Activated CD4-positive, alpha-beta T cell treated with anti-CD3 and anti-CD28 coated beads, Interleukin-2, amount 50 U/mL, for 1 hour (primary cell): ENCODE measurements at places on chromosomes 5 and 9.

DNA sequence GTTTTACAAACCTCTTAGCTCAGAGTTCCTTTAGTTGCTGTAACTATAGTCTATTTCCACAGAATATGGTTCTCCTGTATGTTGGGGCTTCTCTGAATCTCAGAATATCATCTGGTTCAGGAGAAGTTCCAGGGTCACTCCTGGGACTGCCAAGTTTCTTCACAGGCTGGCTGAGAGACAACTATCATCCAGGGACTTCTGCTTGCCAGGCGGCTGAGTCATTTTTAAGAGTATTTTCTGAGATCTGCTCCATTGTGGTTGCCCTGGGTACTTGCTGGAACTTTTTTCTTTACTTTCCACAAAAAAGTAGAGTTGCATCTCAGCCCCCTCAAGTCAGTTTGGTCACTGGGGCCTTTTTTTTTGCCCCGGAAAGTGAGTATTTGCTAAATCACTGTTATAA is 566.5 kb downstream of the LRRC70 start:
- no peak for DNase-seq

GRCh38 chr5:148482697-148483462 is 99.1 kb downstream of the FBXO38 start:
- peak; percentile 54 for DNase-seq

GRCh38 chr9:126738553-126738952 is 66.3 kb upstream of the ZBTB43 start:
- DNase-seq, result no peak

DNA sequence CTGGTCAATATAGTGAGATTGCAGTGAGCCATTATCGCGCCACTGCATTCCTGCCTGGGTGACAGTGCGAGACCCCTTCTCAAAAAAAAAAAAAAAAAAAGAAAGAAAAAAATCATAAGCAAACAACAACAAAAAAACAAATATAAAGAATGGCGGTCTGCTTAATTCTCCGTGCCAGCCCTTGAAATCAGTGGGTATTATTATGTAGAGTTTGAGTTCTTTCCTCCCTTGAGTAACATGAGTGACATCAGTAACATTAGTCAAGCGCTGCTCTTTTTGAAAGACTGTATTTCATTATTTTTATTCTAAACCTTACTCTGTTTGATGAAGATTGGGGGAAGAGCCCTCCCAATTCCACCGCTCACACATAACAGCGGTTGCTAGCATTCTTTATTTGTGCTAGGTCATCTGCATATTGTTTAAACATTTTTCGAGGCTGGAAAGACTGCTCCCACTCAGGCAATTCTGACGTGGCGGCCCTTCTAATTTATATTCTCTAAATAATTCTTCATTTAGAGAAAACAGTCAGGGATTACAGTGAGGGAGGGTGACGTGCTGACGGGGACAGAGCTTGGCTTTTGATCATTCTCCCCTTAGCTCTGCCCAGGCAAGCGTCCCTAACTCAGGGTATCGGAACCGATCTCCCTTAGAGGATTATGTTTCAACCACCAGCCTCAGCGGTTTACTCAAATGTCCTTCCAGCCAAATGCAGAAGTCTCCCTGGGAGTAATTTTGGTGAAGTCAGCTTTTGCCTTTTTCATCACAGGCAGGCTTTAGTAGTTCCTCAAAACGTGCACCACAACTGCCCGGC is 860 bp upstream of the MARCHF6 start:
- DNase-seq, result no peak

DNA sequence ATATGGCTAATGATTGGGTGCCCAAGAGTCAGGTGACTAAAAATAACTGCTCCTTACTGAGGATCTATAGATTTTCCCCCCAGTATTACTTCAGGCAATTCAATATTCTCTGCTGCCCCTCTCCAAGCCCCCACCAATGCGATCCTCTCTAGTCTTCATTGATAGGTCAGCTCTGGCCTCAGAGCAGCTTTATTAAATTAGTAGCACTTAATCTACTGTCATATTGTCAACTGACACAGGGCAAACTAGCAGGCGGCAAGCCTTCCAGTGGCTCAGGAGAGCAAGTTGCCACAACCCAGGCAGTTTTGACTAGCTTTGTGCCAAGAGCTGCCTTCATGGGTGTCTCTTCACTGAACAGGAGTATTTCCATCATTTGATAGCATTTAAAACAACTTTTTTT is 462.9 kb downstream of the BNC2 start:
- DNase-seq, result no peak

DNA sequence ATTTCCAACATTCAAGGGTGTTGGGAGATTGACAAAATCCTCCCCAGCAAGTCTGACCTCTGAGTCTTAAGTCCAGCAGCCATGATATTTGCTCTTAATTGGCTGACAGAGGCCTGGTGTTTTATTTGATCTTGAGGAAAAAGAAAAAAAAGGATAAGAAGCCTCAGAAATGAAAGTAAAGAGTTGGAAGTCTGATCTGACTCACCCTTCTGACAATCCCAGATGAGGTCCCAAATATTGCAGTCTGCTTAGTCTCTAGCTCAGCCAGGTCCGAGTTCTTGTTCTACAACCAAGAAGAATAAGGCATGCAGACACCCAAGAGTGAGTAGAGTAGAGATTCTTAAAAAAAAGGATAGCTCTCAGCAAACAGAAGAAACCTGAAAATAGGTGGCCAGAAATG is 632.5 kb upstream of the ST8SIA4 start:
- no peak for DNase-seq

DNA sequence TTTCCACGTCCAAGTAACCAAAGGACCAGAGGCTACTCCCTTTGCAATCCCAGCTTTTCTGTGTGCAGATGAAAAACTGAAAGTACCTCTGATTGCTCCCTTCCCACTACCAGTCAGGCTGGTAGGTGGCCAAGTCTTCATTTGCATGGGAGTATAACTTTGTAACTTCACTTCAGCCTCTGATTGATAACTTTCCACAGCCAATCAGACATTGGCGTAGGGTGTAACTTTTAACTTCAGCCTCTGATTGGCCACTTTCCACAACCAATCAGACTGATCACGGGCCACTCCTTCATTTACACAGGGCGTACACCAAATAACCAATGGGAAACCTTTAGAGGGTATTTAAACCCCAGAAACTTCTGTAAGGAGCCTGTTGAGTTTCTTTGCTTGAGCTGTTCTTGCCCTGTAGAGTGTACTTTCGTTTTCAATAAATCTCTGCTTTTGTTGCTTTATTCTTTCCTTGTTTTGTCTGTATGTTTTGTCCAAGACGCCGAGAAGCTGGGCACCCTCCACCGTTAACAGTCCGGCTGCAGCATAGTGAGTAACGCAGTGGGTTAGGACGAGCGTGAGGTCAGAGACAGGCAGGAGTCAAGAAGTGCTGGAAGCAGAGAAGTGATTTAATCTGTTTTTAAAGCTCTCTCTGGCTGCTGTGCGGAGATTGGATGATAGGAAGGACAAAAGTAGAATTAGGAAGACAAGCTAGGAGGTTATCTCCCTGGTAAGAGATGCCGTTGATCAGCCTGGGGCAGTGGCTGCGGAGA is 3.5 kb upstream of the EXOSC2 start:
- no peak for DNase-seq

DNA sequence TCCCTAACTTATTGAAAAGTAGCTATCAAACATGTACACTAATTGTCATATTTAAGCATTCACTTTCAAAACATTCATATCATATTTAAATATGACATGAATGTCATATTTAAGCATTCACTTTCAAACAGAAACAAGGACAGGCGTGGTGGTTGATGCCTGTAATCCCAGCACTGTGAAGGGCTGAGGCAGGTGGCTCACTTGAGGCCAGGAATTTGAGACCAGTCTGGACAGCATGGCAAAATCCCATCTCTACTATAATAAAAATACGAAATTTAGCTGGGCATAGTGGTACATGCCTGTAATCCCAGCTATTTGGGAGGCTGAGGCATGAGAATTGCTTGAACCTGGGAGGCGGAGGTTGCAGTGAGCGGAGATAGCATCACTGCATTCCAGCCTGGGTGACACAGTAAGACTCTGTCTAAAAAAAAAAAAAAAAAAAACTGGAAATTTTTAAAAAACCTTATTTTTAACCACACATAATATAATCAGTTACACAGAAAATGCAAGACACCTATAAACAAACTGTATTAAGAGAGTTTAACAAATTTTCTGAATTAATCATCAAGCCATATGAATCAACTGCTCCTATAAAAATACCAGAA is 88.1 kb downstream of the LPAR1 start:
- no peak for DNase-seq

- DNase-seq, result no peak
Measured at GRCh38 chr5:154196281-154196680, 5.7 kb downstream of the GALNT10 start.

GRCh38 chr5:68872088-68872839 is 221.6 kb upstream of the SLC30A5 start:
- DNase-seq, result no peak

DNA sequence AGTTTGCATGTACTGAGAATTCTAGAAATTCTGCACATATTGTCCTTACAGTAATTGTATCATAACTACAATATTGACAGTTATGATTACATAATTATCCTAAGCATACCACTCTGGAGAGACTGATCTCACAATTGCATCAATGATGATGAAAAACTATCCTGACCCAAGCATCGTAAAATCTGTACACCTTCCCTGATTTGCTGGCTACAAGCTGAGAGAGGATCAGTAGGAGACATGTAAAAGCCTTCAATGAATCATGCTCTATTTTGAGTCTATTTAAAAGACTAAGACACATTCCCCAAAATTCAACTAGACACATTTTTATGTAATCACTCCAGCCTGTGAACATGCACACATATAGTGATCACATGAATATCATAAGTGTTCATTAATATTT is 1833.8 kb downstream of the EFNA5 start:
- DNase-seq, result no peak

- no peak for DNase-seq
Measured at GRCh38 chr5:142017832-142018427, 5.1 kb upstream of the GNPDA1 start.
